ENCODE measurements at places on chromosomes 2 and 18. TPM values are rescaled to one million over a fixed set of nuclear protein-coding genes. Genes with fewer than 3 reads are reported as not detected.

The YES1 gene
- 10.7 TPM for polyA plus RNA-seq

The CPLX4 gene
- polyA plus RNA-seq, result not detected

The SP140 gene
- polyA plus RNA-seq, result 0.12 TPM

The BMP10 gene
- not detected for polyA plus RNA-seq

DNA sequence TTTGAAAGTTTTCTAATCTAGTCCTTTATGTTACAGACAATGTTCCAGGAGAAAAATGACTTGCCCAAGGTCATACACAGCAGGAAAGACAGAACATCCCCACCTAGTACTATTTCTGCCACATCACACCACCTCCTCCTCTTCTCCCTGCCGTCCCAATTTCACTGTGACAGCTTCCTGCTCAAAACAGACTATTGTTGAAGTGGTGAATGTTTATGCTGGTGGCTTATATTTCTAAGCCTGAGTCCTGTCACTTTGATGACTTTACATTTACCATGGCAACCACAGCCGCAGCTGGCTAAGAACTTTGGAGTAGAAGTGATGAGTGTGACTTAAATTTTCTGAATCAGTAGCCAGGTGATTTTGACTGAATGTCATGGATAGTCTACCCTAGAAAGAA lies 10.0 kb downstream of the GALNT5 start:
- no peak for DNase-seq
- no peak overlapping the region for H3K27ac ChIP-seq
- H3K4me1 ChIP-seq, result no peaks in the 10 kb centered on the region
- no peaks in the 10 kb centered on the region for H3K36me3 ChIP-seq

DNA sequence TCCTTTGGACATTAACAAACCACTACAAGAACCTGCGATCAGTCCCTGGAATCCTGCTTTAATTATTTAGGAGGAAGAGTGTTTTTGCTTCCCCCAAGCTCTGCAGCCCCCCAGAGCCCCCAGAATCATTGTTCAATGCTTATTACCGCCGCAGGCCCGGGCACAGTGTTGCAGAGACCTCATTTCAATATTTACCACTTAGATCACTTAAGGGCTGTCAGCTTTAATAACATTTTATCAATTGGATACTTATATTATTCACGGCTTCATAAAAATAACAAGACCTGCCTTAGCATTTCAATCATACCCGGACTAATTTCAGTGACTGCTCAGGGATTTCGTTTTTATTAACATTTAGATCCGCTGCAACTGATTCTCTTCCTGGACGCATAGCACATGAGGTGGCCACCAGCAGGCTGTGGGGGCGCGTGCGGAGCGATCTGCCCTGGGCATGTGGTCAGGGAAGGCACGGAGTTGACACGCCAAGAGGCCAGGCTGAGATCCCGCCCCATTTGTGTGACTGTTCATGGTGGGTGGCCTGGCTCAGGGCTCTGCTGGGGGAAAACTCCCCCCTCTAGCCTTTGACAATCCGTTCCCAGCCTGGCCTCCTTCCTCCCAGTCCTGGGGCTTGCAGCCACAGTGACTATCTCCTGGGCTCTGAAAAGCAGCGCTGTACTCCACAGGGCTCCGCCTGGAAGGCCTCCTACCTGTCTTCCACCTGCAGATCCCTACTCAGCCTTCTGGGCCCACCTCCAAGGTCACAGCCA lies 267.6 kb downstream of the SRBD1 start:
- DNase-seq, result no peak
- no peak overlapping the region for H3K4me3 ChIP-seq
- H3K27me3 ChIP-seq, result no peaks in the 10 kb centered on the region
- H3K4me1 ChIP-seq, result no peaks in the 10 kb centered on the region
- no peak overlapping the region for H3K27ac ChIP-seq

- no peaks in the 10 kb centered on the region for H3K27me3 ChIP-seq
- no peaks in the 10 kb centered on the region for H3K4me1 ChIP-seq
- no peak overlapping the region for H3K27ac ChIP-seq
- no peaks in the 10 kb centered on the region for H3K36me3 ChIP-seq
Measured at GRCh38 chr2:235129850-235130249, 178.0 kb downstream of the SH3BP4 start.

DNA sequence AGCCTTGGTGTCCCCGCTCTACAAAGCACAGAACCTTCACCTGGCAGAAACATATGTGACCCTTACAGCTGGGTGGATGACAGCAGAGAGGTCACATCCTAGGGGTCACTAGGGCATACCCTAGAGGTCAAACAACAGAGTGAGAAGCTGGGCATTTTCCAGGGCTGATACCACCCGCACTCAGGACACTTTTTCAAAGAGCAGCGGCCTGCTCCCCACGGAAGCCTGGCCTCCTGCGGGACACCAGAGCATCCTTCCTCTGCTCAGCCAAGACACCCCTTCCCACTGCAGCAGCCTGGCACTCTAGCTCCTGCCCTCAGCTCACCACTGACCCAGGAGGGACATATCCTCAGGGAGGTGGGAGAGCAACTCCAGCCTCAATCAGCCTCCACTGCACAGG lies 86.0 kb downstream of the GALNT14 start:
- no peak overlapping the region for H3K4me3 ChIP-seq
- no peak overlapping the region for H3K27ac ChIP-seq
- DNase-seq, result no peak
- no peaks in the 10 kb centered on the region for H3K27me3 ChIP-seq
- H3K4me1 ChIP-seq, result no peaks in the 10 kb centered on the region
- no peaks in the 10 kb centered on the region for H3K36me3 ChIP-seq

DNA sequence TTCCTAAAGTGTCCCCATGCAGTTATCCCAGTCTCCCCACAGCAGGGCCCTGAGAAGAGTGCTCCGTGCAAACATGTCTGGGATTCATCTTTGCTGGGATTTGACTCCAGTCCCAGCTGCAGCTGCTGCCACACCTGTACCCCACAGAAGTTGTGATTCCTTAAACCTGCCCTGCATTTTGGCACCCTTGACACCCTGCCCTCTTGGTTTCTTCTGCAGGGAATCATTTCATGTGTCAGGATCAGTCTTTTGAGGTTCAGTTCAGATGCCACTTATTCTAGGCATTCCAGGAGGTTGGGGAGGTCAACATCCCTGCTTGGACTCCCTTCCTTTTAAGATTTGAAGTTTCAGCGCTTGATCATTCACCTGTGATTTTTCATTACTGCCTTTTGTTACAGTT lies 108.3 kb downstream of the SPTBN1 start:
- peaks cover 61% of the 10 kb centered on the region for H3K4me1 ChIP-seq
- no peaks in the 10 kb centered on the region for H3K36me3 ChIP-seq

DNA sequence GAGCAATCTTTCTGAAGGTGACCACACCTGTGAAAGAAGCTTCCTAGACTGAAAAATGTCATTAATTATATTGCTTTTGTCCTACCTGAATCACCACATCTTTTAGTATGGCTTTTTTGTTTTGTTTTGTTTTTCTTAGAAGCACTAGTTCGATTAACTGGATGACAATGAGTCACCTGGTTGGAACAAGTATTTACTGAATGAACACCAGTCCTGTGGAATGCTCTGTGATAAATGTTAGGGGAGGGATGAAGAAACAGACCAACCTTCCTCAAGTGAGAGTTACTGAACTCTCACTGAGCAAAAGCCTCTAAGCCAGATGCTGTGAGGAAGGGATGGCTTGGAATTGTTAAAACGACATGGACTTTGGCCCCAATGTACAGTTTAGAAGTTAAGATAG lies 26.8 kb upstream of the DCC start:
- H3K36me3 ChIP-seq, result no peaks in the 10 kb centered on the region
- H3K4me1 ChIP-seq, result no peaks in the 10 kb centered on the region
- no peak for DNase-seq
- H3K27ac ChIP-seq, result no peak overlapping the region
- H3K4me3 ChIP-seq, result no peak overlapping the region

DNA sequence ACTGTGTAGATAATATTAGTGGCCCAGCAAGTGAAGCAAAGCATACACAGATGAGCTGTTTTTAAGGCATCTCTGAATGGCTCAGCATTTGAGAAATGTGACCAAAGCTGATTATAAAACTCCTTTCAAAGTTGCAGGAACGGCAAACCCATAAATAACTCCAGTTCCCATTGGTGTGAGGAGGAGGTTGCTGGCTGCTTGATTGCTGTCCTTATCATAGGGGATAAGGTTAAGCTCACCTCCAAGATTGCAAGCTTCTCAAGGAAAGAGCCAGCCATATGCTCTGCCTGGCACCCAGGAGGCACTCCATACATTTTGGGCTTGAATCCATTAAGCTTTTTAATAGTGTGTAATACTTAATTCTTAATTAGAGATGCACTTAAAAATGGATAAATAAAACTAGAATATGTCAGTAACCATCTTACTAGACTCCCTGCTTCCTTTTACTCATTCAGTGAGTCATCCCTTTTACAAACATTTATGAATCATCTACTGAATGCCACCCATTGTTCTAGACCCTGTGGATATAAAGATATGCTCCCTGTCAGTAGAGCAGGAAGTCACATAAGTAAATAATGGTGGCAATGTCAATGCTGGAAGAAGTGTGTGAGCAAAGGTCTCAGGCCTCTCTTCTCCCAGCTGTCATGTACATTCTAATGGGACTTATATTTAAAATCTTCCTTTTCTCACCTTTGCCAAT lies 99.3 kb downstream of the SPATS2L start:
- DNase-seq, result no peak
- no peak overlapping the region for H3K4me3 ChIP-seq
- H3K27ac ChIP-seq, result peak overlapping the region; percentile 88
- H3K27me3 ChIP-seq, result no peaks in the 10 kb centered on the region
- H3K4me1 ChIP-seq, result peaks cover 29% of the 10 kb centered on the region

DNA sequence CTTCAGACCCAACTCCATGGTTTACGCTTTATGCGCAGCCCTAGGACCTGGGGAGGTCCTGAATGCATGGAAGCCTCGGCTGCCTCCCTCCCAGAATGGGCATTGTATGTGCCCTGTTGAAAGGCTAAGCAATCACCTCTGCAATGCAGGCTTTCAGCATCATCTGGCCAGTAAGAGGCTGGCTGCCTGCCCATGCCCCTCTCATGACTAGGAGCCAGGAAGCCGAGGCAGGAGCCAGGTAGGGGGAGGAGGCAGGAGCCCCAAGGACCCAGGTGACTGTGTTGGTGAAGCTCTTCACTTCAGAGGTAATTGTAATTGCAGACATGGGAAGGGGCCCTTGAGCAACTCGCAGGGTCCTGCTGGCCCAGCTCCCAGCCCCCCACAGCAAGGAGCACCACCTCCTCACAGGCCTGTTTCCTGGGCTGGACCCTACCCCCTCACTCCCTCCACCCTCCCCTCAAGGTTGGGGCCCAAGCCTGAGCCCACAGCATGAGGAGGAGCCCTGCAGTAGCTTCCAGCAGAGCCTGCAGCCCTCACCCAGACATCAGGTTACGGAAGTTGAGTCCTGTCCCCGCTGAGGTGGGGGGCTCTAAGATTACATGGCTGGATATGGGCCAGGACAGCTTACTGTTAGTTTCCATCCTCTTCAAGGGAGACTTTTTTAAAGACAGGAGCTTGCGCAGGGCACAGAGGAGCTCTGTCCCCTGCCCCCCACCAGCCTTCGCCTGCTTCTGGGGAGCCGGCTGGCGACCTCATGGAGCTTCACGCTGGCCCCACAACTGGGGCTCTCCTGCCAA lies 21.9 kb downstream of the CRACDL start:
- peak; percentile 49 for DNase-seq
- H3K4me1 ChIP-seq, result peaks cover 25% of the 10 kb centered on the region
- no peak overlapping the region for H3K4me3 ChIP-seq
- H3K27ac ChIP-seq, result no peak overlapping the region
- H3K27me3 ChIP-seq, result no peaks in the 10 kb centered on the region

DNA sequence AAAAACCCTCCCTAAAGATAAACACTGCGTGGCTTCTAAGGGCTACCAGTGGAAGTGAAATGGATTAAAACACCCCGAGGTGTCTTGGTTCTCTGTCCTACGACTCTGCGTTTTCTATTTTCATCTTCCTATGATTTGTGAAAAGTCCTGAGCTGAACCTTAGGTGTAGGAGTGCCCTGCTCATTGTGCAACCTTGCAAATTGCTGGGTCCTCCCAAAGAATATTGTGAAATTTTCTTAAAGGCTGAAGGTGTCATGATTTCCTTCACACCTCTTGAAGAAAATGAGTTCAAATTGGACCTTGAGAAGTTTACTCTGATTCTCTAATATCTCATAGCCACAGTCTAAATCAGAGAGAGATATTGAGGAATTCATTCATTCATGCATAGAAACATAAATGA lies 1.8 kb upstream of the SLC19A3 start:
- DNase-seq, result no peak
- H3K27ac ChIP-seq, result no peak overlapping the region
- H3K27me3 ChIP-seq, result no peaks in the 10 kb centered on the region
- H3K36me3 ChIP-seq, result no peaks in the 10 kb centered on the region

DNA sequence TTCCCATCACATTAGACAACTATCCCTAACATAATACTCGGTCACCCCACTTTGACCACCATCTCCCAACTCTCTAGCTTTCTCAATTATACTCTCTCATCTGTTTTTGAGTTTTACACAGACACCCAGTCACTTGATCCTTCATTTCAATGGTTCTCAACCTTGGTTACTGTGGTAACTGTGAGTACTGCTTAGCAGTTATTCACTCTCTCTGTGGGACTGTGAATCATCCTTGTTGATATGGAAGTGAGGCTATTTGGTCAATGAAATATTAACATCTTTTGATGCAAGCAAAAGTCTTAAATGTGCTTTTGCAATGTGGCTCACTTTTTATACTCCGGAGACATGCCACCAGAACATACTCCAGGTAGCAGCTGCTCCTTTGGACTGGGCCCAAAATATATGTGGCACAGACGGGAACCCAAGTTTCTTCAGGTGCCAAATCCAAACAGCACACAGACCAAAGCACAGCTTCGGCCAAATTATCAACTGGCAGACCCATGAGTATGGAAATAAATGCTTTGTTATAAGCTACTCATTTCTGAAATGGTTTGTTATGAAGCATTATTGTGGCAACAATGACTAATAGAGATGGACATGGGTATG lies 75.0 kb upstream of the SLC25A52 start:
- no peak overlapping the region for H3K4me3 ChIP-seq
- DNase-seq, result no peak
- no peaks in the 10 kb centered on the region for H3K27me3 ChIP-seq
- no peaks in the 10 kb centered on the region for H3K4me1 ChIP-seq
- no peak overlapping the region for H3K27ac ChIP-seq
- H3K36me3 ChIP-seq, result peaks cover 13% of the 10 kb centered on the region

DNA sequence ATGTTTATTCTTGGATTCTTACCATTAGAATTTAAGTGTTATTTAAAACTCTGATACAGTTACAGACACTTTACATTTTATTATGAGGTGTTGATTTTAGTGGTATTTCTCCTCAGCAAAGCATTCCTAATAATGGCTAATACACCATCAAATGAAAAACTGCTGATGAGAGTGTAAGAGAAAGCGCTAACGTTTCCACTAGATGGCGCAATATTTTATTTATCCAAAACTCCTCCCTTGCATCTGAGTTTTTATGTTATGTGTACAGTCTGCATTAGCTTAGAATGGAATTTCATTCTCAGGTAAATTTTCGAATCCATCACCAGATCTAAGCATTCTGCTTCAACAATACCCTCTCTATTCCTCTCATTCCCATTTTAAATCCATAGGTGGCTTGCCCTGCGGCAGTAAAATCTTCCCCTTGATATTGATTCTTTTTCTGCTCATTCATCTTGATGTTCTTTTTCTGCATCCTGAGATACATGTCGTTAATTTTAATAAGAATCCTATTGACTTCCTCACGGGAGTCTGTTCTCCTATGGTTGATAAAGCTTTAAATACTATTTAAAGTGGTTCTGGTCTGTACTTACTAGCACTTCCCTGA lies 53.9 kb downstream of the PRKRA start:
- H3K27ac ChIP-seq, result no peak overlapping the region
- no peaks in the 10 kb centered on the region for H3K4me1 ChIP-seq
- no peaks in the 10 kb centered on the region for H3K36me3 ChIP-seq
- DNase-seq, result no peak
- H3K27me3 ChIP-seq, result no peaks in the 10 kb centered on the region

GRCh38 chr2:160168878-160169277 lies 31.2 kb downstream of the ITGB6 start:
- H3K27ac ChIP-seq, result no peak overlapping the region
- peaks cover 23% of the 10 kb centered on the region for H3K4me1 ChIP-seq
- no peaks in the 10 kb centered on the region for H3K27me3 ChIP-seq
- no peaks in the 10 kb centered on the region for H3K36me3 ChIP-seq

Measured in pancreas (tissue), 10 donors.